ENCODE measurements at places on chromosomes 5 and 9.

DNA sequence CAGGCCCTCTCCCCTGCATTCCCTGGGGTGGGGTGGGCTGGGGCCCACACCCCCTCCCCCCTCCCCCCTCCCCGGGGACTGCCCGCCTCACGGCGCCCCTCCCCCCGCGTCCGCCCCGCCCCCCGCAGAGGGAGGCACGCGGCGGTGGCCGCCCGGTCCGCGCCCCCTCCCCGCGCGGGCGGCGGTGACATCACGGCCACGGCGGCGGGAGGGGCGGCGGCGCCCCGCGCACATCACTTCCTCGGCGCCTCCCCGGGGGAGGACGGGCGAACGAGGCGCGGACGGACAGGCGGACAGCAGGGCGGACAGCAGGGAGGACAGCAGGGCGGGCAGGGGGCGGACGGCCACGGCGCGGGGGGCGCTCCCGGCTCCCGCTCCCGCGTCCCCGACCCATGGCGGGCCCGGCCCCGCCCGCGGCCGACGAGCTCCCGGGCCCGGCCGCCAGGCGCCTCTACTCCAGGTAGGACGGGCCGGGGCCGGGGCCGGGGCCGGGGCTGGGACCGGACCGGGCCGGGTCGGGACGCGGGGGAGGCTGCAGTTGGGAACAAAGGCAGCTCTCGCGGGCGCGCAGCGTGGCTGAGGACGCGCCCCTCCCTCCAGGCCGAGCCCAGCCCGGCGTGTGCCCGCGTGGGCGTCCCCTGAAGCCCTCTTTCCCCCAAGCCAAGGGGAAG lies at the start of gene GPSM1:
Gene GPSM1 (plus strand): TSS at position 236 of the 671 bp plus-strand sequence. CDS start 157 bp downstream, at position 393.
- DNase-seq = no peak

- no peak for DNase-seq
These were observed 16.3 kb downstream of the OSTF1 start for GRCh38 chr9:75104607-75105006.

DNA sequence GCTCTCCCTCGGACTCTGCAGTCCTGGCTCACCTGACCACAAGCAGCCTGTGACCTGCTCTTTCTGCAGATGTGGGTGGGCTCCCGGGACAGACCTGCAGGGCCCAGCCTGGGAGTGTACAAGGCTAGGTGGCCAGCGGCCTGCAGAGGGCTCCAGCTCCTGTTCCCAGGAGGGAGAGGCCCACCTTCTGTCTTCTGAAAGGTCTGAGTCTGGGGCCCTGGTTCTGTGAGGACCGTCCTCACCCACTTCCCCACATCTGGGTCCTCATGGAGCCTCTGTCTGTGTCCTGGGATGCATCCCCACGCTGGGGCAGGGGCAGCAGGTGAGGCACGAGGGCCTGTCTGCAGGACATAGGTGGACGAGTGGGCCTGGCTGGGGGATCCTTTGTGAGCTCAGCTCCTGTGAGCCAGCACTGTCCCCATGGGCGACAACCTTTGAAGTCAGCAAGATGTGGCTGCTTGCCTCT lies 43.7 kb downstream of the PHF2 start:
- DNase-seq = no peak

- DNase-seq = no peak
These were observed 75.6 kb upstream of the RASEF start for GRCh38 chr9:83138422-83139135.

DNA sequence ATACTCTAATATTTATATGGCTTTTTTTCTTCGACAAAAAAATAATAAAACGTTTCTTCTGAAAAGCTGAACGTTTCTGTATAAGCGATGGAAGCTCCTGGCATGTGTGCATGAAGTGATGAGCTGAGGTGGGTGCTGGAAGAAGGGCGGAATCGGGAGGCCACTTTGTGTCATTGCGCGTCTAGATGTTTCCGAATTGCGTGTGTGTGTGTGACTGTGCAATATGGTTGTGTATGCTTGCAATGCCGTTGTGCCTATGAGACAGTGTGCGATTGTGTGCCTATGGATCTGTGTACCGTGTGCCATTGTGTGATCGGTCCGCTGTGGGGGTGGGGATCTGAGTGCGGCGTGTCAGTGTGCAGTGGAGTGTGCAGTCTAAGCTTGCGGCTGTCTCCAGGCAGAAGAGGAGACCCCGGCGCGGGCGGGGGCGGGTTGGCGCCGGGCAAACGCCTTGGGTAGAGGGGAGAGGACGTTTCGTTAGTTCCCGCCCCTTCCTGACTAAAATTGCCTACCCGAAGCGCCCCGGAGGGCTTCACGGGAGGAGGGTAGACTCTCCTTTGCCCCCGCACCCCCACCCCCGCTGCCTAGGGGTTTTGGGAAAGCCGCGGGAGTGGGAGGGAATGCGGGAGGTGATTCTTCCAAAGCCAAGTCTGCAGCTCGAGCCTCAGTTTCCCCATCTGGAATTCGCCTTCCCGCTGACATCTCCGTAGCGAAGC lies 24.2 kb downstream of the PCDHGC5 start:
- no peak for DNase-seq

- DNase-seq = no peak
These were observed 286.1 kb upstream of the IRX1 start for GRCh38 chr5:3309538-3309937.

GRCh38 chr9:100670719-100671118 lies 92.8 kb downstream of the CAVIN4 start:
- no peak for DNase-seq

DNA sequence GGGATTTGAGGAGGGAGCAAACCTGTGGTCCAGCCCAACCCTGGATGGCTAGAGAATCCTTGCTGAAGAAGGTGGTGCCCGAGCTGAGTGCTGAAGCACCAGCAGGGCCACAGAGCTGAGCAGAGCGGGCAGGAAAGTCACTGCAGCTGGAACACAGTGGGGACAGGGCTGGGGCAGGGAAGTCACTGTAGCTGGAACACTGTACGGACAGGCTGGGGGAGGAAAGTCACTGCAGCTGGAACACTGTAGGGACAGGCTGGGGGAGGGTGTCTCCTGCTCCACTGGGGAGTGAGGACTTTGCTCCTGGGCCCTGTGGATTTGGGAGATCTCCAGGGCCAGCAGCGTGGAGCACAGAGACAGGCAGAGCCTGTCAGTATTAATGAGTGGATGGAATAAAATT lies 9.0 kb upstream of the SUSD3 start:
- DNase-seq = no peak

GRCh38 chr5:150143350-150144245 lies 12.0 kb downstream of the PDGFRB start:
- DNase-seq = no peak

DNA sequence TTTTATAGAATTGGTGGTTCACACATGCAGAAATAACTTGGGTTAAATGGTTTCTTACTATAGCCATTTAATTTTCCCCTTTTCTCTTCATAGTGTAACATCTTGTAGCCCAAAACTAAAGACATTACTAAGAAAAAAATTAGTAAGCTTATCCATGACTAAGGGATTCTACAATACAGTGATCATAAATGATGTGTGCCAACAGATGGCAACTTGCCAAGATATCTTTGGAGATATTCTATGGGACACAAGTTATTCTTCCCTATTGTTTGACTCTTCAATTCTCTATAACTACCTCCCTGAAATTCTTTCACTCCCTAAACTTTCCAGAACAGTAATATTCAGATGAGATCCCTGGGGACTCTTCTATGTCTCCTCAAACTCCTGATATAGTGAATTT lies 580.6 kb downstream of the PTPRD start:
- no peak for DNase-seq

GRCh38 chr5:543755-544674 lies 19.8 kb upstream of the SLC9A3 start:
- DNase-seq = no peak

GRCh38 chr9:8284884-8285283 lies 485.3 kb upstream of the DMAC1 start:
- DNase-seq = no peak

DNA sequence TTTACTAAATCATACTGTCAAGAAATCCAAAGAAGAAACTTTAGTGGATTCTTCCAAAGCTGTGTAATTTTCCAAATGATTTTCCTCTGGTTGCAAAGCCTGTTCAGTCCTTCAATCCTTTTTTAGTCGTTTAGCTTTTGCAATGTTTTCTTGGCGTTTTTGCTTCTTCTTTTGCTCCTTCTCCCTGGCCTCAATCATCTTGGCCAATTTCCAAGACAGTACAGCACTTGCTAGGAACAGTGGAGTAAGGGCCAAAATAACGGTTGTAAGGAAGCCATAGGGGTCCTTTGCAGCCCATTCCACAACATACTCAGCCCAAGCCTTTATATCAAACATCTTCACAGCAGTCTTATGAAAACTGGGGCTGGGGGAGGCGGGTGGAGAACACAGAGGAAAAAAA lies 2.4 kb downstream of the SMIM15 start:
- DNase-seq = no peak

DNA sequence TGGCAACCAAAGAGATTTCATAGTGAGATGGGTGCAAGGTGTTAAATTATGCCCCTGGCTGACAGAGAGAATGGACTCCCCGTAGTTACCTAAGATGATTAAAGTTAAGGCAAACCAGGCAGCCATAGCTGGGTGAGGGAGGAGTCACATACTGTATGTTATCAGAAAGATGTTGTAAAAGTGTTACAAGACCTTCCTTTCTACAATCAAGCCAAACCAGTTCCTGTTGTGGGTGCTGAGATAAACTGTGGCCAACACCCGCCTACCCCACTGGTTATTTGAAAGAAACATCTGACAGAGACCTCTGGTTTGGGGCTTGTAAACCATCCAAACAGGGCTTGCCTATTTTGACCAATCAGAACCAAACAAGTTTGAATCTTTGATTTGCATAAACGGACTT lies 684.7 kb upstream of the NUDT12 start:
- no peak for DNase-seq

GRCh38 chr5:154791535-154791934 lies 36.4 kb downstream of the LARP1 start:
- DNase-seq = no peak

GRCh38 chr5:173592050-173592669 lies 24.3 kb downstream of the BOD1 start:
- no peak for DNase-seq

DNA sequence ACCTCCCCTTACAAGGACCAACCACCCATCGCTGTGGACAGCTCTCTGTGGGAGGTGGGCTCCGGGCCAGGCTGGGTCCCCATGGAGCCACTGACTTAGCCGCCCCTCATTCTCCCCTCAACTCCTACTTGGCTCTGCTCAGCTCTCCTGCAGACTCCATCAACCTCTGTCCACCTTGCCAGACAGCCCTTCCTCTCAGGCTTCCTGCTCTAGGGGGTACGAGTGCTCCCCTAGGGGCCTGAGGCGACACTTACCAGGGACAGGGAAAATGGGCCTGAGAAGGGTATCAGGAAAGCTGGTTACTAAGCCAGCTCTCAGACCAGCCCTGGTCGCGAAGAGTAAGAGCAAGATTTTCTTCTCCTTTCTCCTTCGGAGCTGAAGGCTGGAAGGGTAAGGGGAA lies 43.9 kb downstream of the SHB start:
- no peak for DNase-seq

GRCh38 chr9:38445154-38446043 lies 21.1 kb upstream of the IGFBPL1 start:
- DNase-seq = no peak

- DNase-seq = no peak
These were observed 134.0 kb downstream of the SNX18 start for GRCh38 chr5:54651482-54652076.

GRCh38 chr9:113309204-113309813 lies 6.1 kb upstream of the RNF183 start:
- DNase-seq = no peak

GRCh38 chr5:94857111-94857510 lies 238.6 kb downstream of the SLF1 start:
- no peak for DNase-seq

DNA sequence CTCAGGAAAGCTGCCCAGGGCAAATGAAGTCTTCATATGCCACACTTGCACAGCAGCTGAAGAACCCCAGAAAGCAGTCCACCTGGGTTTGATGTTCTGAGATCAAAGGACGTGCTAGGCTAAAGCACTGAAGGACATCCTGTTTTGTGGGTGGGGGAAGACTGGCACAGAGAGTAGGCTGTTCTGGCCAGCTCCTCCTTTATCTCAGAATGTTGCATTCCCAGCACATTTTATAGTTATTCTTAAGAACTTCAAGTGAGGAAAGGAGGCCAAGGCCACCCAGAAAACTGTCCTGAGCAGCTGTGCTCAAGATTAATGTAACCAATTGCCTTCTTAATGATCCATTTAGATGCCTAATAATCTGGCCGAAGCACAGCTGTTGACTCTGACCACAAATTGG lies 10.9 kb downstream of the SHOC1 start:
- no peak for DNase-seq

DNA sequence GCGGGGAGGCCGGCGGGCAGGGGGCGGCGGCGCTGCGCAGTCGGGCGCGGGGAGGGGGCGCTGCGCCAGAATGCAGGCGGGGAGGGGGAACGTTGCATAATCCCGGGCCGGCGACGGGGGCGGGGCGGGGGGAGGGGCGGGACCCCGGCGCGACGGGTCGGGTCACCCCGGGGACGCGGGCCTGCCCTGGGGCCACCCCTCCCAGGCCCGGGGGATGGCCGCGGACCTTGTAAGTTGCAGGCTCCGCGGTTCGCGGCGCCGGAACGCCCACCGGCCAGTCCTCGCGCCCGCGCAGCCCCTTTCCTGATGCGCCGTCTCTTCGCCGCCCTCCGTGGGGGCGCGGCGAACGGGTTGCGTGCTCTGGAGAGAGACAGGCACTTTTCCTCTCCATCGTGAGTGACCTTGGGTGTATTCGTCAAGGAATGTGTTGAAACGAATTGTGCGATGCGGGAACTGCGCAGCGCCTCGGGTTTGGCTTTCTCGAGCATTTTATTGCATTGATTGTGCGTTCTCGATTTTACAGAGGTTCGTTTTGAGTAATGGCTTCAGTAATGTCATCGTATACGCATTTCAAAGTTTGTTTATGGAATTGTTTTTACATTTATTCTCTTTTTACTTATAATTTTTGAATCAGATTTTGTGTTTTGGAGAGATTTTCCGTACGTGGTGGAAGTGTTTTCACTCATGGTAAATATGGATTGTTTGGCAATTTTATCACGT lies 802 bp downstream of the SPIN1 start:
- DNase-seq = no peak

GRCh38 chr5:74659172-74659571 lies 18.6 kb upstream of the ENC1 start:
- no peak for DNase-seq

DNA sequence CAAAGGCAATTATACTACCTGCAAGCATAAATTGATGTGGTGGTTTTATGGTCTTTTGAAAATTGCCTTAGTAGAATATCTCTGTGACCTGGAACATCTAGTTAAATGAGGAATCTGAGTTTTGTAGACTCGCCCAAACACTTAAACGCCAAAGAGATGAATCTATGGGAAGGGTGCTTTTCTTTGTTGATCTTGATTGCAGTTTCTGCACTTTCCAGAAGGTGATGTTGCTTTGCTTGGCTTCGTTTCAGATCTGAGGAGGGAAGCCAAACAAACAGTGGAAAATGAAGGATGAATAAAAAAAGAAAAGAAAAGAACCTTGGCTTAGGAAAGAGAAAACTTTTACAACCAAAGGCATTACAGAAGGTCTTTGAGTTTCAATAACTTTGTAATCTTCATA lies 1021.2 kb downstream of the NR2F1-AS1 start:
- no peak for DNase-seq

DNA sequence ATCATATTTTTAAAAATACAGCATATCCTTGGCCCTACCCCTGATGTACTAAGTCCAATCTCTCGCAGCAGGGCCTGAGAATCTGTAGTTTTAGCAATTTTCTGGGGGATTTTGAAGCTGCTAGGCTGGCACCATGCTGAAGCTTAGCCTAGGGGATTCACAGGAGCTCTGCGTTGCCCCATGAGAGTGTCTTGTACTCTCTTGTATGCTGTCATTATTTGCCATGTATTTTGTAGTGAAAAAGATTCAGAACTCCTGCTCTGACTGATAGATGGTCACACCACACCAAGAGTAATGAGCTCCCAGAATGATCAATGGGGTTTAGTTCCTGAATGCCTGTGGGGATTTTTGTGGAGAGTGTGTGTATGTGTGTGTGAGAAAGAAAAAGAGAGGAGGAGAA lies 20.7 kb upstream of the TRMT10B start:
- no peak for DNase-seq

Measured in AG09309 (cell line).